ENCODE measurements at places on chromosomes 7 and 10. TPM values are rescaled to one million over a fixed set of nuclear protein-coding genes. Genes with fewer than 3 reads are reported as not detected.

Gene GPRIN2
- total RNA-seq = not detected

Gene TYSND1
- 13.6 TPM for total RNA-seq

Gene LSM8
- total RNA-seq = 50.3 TPM

Gene GATA3
- total RNA-seq = 293 TPM

Gene TLL2
- 0.09 TPM for total RNA-seq

Gene TMEM229A
- not detected for total RNA-seq

Gene PVRIG
- 21.7 TPM for total RNA-seq

Gene CTNNA3
- total RNA-seq = not detected

Gene NXPH1
- total RNA-seq = not detected

Gene GLUD1
- 109 TPM for total RNA-seq

Gene CCDC146
- 2.9 TPM for total RNA-seq

Gene CPA2
- 0.14 TPM for total RNA-seq

Gene ASB10
- total RNA-seq = not detected

DNA sequence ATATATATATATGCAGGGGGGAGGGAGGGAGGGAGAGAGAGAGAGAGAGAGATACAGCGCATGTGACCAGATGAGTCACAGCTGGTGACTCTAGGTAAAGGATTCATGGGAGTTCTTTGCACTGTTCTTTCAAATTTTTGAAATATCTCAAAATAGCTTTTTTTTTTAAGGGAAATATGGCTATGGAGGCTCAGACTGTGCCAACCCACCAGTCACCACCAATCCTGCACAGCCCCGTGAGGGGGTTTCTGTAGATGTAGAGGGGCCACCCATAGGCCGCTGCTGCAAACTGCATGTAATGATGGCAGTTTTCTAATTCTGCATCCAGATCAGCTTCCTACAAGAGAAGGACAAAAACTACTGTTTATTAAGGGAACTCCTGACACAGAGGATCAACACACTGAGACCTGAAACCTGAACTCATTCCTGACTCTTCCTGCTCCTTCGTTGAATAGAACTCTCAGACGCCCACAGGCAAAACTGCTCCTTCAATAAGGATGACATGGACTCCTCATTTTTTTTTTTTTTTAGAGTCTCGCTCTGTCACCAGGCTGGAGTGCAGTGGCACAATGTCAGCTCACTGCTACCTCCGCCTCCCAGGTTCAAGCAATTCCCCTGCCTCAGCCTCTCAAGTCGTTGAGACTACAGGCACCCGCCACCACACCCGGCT, 17.3 kb downstream of the DAGLB start:
- no peak for DNase-seq

DNA sequence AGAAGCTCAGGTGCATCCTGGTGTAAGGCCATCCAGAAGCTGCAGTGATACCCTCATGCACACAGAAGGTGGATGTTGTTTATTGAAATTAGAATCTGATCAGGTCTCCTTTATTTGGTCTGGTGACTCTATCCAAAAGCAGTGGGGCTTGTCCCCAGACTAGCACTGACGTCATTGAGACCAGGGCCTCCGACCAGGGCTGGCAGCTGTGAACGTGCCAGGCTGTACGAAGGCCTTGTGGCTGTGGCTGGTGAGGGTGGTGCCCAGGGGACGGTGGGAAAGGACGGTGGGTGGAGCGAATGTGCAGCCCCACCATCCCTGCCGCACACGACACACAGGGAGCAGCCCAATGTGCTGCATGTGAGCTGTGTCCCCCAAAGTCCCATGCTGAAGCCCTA, 160.0 kb downstream of the ADARB2 start:
- DNase-seq = no peak

- no peak for DNase-seq
These were observed 973.5 kb downstream of the ANKRD7 start for GRCh38 chr7:119197877-119198527.

GRCh38 chr7:4873071-4873944, 10.2 kb downstream of the RADIL start:
- no peak for DNase-seq

GRCh38 chr10:29857843-29858701, 201.3 kb downstream of the JCAD start:
- DNase-seq = no peak

DNA sequence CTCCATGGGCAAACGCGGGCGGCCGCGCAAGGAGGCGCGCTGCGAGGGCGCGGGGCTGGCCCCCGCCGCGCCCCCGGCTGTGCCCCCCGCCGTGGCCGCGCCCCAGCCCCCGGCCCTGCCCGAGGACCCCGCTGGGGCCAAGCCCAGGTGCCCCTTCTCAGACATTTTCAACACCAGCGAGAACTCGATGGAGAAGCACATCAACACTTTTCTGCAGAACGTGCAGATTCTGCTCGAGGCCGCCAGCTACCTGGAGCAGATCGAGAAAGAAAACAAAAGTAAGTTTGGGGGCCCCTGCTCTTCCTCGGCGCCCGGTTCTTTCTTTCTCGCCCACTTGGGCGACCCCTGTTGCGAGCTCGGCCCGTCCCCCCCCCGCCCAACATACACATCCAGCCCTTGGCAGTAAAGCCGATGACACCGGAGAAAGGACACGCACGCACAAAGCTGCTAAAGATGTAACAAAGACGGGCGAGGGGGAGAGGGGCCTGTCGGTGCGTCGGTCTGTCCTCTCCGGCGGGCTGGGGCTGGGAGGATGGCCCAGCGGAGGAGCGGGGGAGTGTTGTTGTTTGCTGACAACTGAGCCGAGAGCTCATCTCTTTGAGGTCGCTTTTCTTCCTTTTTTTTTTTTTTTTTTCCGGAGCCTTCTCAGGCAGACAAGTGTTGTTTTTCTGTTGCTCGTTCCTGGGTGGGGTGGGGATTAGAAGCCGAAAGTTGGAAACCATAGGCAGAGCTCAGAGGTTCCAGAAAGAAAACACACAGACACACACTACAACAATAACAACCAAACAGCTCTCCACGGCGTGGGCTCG, 604 bp downstream of the MXI1 start:
- no peak for DNase-seq

- no peak for DNase-seq
These were observed 17.7 kb downstream of the CLIP2 start for GRCh38 chr7:74306730-74307469.

GRCh38 chr10:33773253-33773573, 438.7 kb upstream of the NRP1 start:
- DNase-seq = no peak

DNA sequence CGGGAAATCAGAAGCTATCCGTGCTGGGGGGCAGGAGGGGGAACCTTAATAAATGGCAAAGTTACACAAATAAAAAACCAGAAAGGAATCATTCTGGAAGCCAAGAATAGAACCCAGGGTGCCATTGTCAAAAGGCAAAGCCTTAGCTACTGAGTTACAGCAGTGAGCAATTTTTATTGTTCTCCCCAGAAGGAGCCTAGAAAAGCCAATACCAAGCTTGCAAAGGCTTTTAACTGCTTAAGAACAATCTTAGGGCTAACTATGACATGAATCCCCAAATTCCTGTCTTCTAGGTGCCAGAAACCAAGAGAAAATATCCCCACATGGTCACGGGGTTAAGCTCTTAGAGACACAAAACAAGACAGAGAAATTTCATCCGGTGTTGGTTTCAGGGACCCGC, 482.7 kb downstream of the CCSER2 start:
- no peak for DNase-seq

DNA sequence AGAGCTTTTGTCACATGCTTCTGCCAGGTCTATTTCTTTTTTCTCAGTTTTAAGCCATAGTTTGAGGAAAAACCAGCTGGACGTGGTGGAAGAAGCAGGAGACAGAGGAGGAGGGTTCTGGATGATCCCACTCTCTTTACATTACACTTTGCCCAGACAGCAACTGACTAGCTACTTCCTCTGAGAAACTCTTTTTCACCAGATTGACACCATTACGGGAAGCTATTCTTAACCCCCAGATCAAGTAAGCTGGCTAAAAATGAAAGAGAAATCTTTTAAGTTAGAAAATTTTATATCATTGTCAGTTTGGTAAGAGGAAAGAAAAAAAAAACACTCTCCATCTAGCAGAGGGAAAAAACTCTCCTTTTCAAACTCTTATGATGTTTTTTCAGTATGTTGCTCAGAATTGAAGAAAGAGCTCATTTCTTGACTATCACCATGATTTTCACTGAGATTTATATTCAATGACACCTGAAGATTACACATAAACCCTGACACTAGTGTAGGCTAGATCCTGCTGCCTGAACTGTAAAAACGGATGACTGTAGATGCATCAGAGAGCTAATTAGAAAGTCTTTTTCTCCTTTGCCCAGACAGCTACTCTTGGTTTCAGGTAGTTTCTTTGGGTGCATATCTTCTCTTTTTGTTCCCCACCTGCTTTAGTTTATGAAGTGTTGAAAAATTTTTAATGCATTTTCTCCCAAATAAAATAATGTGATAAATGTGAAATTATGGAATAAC, 203.1 kb downstream of the TFEC start:
- DNase-seq = no peak

DNA sequence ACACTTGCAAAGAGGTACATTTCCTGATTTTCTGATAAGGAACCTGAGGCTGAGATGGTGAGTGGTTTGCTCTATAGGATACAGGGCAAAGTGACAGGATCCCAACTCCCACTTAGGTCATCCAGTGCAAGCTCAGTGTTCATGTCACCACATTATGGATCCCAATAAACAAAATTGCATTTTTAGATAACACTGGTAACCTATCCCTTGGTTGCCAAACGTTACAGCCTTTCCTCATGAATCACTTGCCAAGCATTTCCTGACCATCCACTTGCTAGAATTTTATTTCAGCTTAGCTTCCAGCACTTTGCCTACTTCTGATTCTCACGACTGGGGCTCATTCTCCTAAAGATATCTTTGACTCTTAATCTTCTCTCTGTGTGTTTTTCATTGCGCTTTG, 131.4 kb upstream of the ODAD2 start:
- DNase-seq = no peak

GRCh38 chr7:120979765-120980499, 8.6 kb upstream of the CPED1 start:
- DNase-seq = no peak

- DNase-seq = no peak
These were observed 51.4 kb downstream of the MICALL2 start for GRCh38 chr7:1407892-1408291.

DNA sequence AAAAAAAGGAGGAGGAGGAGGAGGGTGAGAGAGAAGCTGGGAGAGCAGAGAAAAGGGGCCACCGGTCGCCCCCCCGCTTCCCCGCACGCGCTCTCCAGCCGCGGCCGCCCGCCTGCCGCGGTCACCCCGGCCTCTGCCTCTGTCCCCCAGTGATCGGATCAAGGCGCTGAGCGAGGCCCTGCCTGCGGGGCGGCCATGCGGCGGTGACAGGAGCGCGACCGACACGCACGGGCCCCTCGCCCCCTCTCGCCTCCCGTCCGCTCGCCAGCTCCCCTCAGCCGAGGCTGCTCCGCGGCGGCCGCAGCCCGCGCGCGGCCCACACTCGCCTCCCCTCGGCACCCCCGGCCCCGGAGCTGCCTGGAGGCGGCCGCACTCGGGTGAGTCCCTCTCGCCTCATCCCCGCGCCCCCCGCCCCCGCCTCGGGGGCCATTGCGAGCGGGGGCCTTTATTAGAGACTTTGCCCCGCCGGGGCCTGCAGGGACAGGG, at the start of gene GTF2I:
Gene GTF2I (plus strand): TSS at position 27 of the 486 bp plus-strand sequence. CDS start 31,411 bp downstream, outside the sequence.
- no peak for DNase-seq

GRCh38 chr7:114507381-114507780, 92.8 kb downstream of the FOXP2 start:
- no peak for DNase-seq

- DNase-seq = no peak
These were observed 124.6 kb upstream of the RSU1 start for GRCh38 chr10:16941870-16942269.

DNA sequence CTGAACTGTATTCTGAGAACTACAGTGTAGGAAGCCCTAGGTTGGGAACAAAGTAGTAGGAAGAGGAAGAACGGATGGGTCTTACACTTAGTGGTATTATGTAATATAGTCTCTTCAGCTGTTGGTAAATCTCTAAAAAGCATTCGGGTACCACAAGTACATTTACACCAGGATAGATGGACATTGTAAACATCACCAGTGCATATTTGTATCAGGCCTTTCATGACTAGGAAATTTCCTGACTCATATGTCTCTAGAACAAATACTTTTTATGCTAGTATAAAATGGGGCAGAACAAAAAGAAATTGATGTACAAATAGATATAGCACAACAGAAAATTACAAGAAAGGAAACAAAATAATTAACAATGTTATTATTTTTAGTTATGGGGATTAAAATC, 21.5 kb upstream of the OR6B1 start:
- DNase-seq = no peak

- DNase-seq = no peak
These were observed 24.3 kb upstream of the CALU start for GRCh38 chr7:128714701-128715495.

GRCh38 chr10:101708073-101708472, 13.1 kb upstream of the FBXW4 start:
- DNase-seq = no peak

DNA sequence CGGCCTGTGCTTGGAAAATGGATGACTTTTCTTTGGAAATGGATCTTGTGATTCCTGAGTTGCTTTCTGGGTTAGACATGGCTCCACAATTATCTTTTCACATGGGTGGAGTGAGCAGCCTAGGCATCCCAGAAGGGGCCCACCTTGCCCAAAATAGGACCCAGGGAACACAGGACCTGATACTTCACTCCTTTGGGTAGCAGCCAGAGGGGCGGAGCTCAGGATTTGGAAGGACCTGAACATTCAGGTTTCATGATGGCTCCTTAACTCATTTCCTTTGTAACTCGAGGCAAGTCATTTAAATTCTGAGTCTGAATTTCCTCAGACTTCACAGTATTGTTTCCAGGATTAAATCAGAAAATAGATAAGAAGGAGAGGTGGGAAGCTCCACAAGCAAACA, 178.3 kb upstream of the ZMIZ1 start:
- DNase-seq = no peak

GRCh38 chr10:37976091-37976879, at the start of gene ZNF25:
Gene ZNF25, minus strand, starts transcription at chr10:37976647. Its CDS starts 4,925 bp downstream, at chr10:37971722.
- DNase-seq = peak; percentile 96

DNA sequence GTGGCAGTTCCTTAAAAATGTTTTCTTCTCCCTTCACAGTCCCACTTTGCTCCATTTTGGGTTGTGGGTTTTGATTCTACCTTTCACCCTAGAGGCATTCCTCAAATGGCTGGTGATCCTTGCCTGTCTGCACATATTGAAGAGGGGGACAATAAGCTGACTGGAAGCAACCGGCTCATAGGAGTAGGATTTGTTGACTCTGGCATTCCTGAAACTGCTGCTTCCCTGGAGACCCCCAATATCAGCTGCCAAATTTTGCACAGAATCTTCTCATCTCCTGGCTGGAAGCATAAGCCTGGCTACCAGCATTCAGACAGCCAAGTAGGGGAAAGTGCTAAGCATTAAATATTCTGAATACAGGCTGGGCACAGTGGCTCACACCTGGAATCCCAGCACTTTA, 53.7 kb downstream of the KIF5B start:
- DNase-seq = no peak

- no peak for DNase-seq
These were observed 124.9 kb upstream of the NEBL start for GRCh38 chr10:21021843-21022594.

DNA sequence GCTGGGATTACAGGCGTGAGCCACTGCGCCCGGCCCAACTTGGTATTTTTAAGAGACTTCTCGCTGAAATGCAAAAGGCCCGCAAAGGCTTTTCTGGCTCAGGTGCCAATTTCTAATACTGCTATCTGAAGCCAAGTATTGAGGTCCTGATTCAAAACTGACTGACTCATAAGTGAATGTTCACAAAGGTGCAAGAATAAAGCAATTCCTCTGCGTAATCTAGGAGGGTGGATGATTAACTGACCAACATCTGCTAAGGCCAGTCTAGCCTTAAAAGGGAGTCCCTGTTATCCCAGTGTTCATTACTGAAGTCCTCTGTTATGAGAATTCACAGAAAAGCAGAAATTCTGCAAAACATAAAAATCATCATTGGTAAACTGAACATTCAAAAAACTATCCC, 111.4 kb downstream of the SRPK2 start:
- no peak for DNase-seq

- no peak for DNase-seq
These were observed 106.4 kb upstream of the ZNF438 start for GRCh38 chr10:31138026-31138553.

Data from activated T-helper 2 cell treated with anti-CD3 and anti-CD28 coated beads, Interferon-gamma antibody, Interleukin-2, Interleukin-4, amounts not matched to agents 10 μg/mL and 5 μg/mL and 100 μg/mL, durations not matched to agents 14 hours and 24 hours and 36 hours (primary cell).